Thymus (tissue), 14 donors: ENCODE measurements at places on chromosomes 2 and 18.

DNA sequence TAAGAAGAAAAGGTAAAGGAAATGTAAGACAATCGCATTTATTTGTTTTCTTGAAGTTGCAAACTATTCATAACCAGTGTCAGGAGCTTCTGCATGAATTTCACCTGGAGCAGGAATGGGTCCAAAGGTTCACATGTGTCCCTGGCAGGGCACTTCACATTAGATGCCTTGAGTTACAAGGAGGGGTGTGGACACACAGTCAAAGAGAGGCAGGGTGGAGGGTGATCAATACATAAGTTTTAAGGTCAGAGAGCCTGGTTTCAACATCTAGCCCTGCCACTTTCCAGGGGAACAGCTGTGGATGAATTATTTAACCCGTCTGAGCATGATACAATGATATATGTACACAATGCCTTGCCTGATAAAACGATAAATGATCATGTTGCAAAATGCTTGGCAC is 321.4 kb downstream of the CYP26B1 start:
- DNase-seq = no peak

DNA sequence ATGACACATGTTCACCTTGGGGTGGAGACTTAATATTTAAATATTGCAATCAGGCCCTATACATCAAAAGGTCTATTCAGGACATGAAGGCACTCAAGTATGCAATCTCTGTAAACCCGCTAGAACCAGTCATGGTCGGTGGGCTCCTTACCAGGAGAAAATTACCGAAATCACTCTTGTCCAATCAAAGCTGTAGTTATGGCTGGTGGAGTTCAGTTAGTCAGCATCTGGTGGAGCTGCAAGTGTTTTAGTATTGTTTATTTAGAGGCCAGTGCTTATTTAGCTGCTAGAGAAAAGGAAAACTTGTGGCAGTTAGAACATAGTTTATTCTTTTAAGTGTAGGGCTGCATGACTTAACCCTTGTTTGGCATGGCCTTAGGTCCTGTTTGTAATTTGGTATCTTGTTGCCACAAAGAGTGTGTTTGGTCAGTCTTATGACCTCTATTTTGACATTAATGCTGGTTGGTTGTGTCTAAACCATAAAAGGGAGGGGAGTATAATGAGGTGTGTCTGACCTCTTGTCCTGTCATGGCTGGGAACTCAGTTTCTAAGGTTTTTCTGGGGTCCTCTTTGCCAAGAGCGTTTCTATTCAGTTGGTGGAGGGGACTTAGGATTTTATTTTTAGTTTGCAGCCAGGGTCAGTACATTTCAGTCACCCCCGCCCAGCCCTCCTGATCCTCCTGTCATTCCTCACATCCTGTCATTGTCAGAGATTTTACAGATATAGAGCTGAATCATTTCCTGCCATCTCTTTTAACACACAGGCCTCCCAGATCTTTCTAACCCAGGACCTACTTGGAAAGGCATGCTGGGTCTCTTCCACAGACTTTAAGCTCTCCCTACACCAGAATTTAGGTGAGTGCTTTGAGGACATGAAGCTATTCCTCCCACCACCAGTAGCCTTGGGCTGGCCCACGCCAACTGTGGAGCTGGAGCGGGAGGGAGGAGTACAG is 108.1 kb downstream of the XRCC5 start:
- no peak for DNase-seq

DNA sequence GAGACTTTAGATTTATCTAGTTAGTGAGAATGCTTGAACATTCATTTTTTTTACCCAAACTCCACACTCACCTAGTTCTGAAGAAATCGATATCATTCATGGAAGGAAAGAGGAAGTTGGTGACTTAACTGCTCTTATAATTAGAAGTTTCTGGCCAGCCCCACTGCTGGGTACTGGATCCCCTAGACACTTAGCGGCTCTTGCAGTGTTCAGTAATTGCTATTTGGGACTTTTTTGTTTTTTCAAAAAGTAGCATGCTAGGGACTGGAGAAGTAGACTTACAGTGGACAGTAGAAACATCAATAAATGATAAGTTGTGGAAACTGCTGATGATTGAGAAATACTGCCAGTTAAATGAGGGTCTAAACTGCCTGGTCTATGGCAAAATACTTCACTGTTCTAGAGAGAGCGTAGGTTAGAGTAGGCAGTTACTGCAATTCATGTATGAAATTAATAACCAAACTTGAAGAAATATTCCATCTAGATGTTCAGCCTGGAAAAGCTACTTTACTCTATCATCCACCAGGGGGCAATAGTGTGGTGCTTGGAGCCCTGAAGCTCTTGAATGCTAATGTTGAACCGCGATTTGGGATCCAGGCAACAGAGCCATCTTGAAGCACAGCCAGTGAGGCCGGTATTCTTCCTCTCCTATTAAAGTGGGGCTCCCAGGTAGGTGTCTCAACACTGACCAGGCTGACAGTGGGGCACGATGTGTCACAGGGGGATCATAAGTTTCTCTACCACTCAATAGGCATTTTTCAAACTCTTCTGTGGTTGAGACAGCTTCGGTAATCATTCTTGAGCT is 146.1 kb upstream of the SESTD1 start:
- peak; percentile 34 for DNase-seq

- no peak for DNase-seq
Measured at GRCh38 chr18:79910563-79911343, 40.7 kb downstream of the SLC66A2 start.

DNA sequence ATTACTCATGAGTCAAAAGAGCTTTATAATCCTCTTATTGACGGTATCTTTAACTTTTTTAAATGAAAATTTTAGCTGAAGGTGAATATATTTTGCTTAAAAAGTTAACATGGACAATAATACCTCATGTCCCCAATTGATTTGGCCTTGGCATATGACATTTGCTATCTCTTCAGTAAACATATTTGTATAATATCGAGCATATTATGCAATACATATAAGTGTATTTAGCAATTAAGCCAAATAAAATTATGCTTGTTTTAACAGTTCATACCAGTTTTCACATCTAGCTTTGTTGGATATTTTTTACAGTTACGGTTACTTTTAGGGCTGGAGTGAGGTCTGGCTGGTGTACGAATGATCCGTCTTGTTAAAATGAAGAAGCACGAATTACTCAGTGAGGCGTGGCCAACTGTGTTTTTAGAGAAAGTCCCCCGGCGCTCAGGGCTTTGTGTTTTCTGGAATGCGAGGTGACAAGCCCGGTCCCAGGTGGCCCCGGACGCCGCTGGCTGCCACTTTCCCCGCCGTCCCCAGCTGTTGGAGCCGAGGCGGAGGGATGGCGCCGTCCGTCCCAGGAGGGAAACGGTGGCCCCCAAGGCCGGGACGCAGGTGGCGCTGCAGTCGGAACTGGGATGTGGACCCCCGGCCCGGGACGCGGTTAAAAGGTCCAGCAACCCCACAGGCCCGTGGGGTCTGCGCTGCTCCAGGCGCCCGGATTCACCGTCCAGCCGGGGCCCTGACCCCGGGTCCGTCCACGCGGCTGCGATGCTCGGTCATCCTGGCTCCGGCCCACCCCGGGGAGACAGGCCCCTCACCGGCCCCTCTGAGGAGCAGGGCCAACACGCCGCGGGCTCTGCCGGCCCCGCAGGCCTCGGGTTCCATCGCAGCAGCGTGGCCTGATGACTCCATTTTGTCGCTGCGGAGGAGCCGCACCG is 41.3 kb downstream of the TMEM18 start:
- no peak for DNase-seq
